ENCODE measurements at places on chromosomes 2 and 18.

DNA sequence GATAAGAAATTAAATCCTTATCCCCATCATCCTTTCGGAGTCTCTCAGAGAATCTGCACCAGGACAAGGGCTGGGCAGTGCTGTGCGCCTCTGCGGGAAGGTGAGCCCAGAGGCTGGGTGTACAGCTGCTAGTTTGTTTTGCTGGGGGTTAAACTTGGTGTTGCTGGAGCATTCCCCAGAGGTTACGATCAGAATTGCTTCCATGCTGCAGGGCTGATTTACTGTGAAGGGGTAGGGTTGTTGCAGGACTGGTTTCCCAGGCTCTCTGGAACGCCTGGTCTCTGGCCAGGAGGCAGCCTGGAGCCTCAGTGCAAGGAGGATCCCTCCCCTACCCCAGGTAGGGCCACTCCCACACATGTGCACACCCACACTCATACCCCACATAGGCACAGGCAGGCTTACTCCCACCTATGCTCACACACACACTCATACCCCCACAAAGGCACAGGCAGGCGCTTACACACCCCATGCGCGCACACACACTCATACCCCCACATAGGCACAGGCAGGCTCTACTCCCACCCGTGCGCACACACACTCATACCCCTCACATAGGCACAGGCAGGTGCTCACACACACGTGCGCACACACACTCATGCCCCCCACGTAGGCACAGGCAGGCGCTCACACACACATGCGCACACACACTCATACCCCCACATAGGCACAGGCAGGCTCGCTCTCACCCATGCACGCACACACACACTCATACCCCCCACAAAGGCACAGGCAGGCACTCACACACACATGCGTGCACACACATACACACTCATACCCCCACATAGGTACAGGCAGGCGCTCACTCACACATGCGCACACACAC, 11.3 kb downstream of the CNNM4 start:
- DNase-seq: no peak

DNA sequence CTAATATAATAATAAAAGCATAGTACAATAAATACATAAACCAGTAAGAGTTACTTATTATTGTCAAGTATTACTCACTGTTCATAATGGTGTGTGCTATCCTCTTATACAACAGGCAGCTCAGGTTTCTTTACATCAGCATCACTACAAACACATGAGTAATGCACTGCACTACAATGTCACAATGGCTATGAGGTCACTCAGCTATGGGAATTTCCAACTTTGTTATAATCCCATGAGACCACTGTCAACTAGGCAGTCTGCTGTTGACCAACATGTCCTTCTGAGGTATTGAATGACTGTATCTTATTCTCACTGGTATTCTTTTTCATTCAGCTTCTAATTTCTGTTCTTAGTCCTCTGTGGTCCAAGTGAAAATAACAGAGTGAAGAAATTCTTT, 250.4 kb upstream of the DSEL start:
- no peak for DNase-seq

GRCh38 chr2:159497256-159497655, 119.1 kb downstream of the BAZ2B start:
- DNase-seq: no peak

DNA sequence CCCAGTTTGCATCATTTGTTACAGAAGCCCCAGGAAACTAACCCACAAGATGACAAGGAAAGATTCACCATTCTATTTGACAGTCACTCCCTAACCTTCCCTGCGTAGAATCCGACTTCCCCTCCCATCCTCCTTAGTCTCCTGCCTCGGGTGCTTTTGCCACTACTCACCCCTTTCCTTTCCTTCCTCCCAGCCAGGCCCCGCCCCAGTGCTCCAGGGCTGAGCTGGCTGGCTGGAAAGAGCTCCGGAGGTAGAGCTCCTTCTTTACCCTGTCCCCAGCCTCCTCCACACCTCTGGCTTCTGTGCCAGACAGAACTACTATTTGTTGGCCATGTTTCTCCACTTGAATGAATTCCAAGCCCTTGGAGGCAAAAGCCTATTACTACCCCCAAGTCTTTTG, 317.6 kb upstream of the NCKAP5 start:
- no peak for DNase-seq

DNA sequence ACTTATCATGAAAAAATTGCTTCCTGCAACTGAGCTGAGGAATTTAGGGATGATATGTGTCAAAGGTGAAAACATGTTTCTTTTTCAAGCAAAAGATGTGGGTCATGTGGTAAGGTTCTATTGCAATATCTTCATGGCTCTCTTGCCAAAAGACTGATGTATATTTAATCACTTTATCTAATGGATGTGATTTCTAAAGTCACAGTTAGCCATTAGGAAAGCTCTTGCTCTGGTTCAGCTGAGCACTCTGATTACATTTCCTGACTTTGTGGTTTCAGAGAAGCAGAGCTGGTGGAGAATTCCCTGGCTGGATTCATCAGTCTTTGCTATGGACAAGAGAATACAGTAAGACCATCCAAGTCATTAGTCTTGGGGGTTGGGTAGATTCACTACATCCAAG, 24.4 kb downstream of the SCN9A start:
- no peak for DNase-seq

DNA sequence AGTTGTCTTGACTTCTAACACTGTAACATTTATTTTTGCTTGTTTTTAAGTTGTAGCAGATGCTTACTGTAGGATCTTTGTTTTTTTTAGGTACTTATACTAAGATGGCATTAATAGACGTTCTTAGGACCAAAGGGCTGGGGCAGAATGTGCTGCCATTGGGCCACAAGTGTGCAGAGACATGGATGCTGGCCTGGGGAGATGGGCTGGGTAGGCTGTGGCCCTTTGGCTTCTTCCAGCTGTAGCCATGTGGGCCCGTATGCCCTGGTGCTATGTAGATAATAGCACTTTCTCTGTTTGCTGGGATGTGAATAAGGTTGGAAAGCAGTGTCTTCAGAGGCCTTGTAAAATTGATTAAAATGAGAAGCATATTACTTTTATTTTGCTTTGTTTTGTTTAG, 18.8 kb downstream of the RAB31 start:
- DNase-seq: no peak

DNA sequence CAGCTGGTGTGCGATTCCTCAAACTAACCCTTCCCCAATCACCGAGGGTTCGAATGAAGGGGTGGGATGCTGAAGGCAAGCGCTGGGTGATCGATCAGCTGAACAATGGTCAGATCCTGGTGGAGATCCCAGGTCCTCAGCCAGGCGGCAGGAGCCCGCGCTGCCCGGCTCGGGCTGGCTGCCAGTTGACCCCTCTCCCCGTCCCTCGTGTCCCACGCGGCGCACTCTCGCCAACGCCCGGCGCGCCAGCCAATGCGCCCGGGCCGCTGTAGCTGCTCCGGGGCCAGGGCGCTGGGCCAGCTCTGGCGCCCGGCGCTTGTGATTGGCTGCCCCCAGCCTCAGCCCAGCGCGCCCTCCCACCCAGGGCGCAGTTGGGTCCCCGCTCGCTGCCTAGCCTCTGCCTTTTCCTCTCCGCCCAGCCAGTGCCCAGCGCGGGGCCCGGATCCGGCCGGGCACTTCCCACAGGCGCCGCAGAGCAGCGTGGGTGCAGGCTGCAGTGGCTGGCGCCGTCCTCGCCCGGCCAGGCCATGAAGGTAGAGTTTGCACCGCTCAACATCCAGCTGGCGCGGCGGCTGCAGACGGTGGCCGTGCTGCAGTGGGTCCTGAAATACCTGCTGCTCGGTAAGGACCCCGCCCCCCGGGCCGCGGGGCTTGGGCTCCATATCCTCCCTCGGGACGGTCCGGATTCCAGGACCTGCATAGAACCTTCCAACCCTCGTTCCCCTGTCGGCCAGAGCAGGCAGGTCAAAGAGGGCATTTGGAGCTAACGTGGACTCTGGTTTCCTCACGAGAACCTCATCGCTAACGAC, at the start of gene MOGAT1:
Gene MOGAT1 (plus strand): TSS at position 400 of the 809 bp plus-strand sequence. CDS start 128 bp downstream, at position 528.
- DNase-seq: no peak

DNA sequence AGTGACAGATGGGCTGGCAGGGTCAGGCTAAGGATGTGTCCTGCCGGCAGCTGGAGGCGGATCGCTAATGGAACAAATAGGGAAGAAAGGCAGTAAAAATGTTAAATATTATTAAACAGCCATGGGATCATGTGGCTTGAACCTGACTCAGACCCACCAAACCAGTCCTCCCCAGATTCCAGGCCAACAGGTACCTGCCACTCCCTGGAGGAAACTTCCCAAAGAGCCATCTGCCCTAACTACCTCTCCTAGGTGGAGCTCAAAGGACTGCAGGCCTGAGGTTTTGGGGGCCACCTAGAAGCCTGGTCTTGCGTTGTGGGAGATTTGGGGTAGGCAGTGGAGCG, 34.3 kb downstream of the CIB4 start:
- DNase-seq: no peak

- no peak for DNase-seq
These were observed 87.9 kb downstream of the ICOS start for GRCh38 chr2:204024503-204024902.

GRCh38 chr2:112705575-112705974, 15.2 kb upstream of the NT5DC4 start:
- DNase-seq: no peak

DNA sequence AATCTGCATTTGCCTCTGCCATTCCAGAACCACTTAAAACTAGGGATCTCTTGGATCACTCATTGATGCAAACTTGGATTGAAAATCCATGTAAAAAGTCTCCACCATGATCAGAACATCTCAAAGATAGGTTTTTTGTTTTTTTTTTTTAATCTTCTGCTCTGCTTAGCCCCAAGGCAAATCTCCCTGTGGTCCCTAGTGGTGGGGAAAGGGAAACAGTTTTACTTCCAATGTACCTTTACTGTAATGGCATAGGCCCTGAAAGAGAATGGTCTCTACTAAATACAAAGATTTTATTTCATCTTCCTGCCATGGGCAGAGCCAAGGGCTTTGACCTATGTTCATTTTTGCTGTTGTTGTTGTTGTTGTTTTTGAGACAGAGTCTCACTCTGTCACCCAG, 78.4 kb downstream of the KANSL1L start:
- no peak for DNase-seq

DNA sequence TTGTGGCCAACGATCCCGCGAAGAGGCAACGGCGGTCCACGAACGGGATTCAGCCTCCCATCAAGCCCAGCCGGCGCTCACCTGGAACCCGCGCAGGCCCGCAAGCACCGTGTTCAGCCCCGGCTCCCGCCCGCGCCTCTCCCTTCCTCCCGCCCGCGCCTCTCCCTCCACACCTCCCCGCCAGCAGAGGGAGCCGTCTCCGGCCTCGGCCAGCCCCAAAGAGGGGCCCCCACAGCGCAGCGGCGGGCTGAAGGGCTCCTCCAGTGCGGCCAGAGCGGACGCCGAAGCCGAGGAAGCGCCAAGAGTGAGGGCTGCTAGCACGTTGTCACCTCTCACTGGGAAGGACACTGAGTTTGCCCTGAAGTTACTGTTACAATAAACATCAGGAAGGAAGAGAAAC, 55.3 kb upstream of the LAPTM4A start:
- no peak for DNase-seq

DNA sequence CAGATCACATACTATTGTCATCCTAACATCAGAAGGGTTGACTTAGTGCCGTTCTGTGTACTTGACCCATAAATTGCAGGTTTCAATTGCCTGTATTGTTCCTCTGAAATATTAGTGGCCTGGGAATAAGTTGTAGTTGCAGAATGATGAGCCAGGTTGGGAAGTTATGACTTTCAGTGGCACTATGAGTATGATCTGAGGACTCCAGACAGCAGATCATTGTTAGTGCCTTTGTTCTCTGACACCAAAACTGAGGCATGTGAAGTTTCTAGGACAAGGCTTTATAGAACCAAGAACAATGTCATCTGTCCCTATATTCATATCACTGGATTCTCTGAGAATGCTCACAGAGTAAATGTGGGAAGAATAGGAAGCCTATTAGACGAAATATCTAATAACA, 403.7 kb downstream of the STK39 start:
- DNase-seq: no peak

DNA sequence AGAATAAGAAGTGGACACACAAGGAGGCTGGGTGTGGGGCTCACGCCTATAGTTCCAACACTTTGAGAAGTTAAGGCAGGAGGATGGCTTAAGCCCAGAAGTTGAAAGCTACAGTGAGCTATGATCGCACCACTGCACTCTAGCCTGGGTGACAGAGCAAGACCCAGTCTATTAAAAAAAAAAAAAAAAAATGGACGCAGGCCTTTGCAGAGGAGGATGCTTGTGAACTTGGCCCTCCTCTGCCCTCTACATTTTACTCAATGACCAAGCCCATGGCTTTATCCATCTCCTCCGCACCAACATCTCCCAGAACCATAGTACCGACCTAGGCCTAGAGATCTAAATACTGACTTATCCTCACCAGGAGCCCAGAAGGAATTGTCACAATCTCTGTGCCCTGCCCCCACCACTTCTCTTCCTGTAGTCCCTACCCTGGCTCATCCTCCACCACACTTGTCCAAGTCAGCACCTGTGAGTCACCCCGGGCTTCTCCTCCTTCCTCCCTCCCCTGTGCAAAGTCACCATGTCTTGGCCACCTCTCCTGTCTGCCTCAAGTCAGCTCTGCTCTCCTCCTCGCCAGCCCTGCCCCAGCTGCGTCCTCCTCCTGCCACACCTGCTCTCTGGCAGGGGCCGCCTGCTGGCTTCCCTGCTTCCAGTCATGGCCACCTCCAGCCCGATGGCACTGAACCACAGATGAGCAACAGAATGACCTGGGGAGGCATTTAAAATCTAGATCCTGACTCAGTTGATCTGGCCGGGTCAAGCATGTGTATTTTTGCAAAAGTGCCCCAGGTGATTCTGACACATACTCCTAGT, 35.8 kb upstream of the ASPRV1 start:
- DNase-seq: no peak

- no peak for DNase-seq
These were observed 31.3 kb downstream of the DARS1 start for GRCh38 chr2:135954020-135954601.

GRCh38 chr2:2839782-2840531, 508.9 kb upstream of the MYT1L start:
- DNase-seq: no peak

DNA sequence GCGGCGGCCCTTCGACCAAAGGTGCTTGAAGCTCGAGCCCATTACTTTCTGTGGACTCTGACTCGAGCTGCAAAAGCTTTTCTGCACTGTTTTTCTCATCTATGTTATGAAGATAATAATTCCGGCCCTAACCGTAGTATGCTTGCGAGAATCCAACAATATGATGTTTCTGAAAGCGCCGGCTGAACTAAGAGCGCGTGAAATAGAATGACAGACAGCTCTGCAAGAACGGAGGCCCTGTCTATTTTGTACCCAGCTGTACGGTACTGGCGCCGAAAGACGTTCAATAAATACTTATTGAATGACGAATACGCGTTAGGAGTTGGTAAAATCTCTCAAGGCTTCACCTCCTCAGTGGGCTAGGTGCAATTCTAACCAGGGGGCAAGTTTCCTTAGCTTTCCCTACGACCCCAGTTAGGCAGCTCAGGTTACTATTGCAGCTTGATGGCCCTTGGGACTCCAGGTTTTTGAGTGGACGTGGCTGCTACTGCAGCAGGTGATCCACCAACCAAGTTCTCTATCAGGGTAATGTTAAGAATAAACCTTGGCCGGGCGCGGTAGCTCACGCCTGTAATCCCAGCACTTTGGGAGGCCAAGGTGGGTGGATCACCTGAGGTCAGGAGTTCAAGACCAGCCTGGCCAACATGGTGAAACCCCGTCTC, 570 bp downstream of the SCRN3 start:
- DNase-seq: no peak
